NCI-H774 (cell line): ENCODE measurements at places on chromosomes 3 and 15.

- DNase-seq: no peak
These were observed 106.3 kb upstream of the ANKRD28 start for GRCh38 chr3:15903759-15904720.

- no peak for DNase-seq
These were observed 3.0 kb downstream of the CCR9 start for GRCh38 chr3:45889337-45889736.

- no peak for DNase-seq
These were observed 70.9 kb downstream of the CHAC1 start for GRCh38 chr15:41024131-41024530.

GRCh38 chr15:52225230-52225629, 34.0 kb upstream of the GNB5 start:
- DNase-seq: no peak

DNA sequence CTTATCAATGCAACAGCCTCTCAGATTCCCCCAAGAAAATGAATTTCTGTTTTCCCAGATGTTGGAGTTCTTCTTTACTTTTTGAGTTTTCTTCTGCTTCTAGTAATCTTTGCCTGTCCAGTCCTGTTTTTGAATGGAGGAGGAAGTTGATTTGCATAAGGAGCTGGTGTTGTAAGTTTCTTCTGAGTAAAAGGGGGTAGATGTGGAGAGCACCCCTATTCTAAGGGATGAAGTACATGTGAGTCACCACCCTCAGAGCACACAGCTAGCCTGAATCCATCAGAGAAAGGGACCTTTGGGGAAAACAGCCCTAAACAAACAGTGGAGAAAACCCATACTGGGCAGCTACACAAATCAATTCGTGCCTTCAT, 34.5 kb downstream of the ACAA1 start:
- no peak for DNase-seq

DNA sequence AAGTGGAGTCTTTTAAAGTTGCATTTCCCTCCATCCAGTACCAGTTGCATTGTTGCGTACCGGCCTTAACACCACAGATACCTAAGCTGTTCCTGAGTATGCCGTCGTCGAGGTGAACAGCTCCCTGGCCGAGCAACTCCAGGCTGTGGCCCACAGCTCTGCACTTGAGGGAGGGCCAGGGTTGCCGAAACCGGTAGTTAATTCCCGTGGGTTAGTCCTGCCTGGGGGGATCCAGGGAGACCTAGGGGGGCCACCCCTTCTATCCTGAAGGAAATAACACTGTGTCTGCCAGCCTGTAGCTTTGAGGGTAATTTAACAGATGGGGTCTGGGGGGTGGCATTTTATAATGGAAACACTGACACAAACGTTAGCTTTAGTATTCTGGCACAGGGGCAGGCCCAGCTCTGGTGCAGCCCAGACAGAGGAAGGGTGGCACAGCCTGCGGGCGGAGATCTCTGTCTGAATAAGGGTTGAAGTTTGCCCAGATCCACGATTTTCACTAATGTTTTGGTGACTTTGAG, 60.8 kb downstream of the RGMA start:
- DNase-seq: no peak

DNA sequence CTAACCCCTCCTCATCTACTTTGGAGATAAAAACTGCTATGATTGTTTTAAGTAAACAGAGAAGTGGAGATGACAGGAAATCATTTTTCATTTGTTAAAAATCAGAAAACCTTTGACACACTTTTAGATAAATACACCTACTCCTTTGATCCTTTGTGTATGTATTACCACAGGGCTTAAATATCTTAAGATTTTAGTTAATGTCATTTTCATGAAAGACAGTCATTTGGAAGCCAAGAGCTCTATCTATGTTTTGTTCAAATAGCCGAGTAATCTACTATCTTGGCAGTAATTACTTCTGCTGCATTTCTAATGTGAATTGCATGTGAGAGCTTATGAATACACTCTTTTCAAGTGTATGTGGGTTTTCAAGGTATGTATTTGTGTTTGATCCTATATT, 2.0 kb downstream of the ARPP21 start:
- DNase-seq: no peak
